A673 (cell line): ENCODE measurements at places on chromosomes 6 and 20.

- no peak for DNase-seq
- no peak overlapping the region for H3K4me3 ChIP-seq
- no peak overlapping the region for H3K27ac ChIP-seq
- peaks cover 35% of the 10 kb centered on the region for H3K27me3 ChIP-seq
- peaks cover 3% of the 10 kb centered on the region for H3K4me1 ChIP-seq
Observed at GRCh38 chr6:169254456-169255316, 1.0 kb upstream of the THBS2 start.

DNA sequence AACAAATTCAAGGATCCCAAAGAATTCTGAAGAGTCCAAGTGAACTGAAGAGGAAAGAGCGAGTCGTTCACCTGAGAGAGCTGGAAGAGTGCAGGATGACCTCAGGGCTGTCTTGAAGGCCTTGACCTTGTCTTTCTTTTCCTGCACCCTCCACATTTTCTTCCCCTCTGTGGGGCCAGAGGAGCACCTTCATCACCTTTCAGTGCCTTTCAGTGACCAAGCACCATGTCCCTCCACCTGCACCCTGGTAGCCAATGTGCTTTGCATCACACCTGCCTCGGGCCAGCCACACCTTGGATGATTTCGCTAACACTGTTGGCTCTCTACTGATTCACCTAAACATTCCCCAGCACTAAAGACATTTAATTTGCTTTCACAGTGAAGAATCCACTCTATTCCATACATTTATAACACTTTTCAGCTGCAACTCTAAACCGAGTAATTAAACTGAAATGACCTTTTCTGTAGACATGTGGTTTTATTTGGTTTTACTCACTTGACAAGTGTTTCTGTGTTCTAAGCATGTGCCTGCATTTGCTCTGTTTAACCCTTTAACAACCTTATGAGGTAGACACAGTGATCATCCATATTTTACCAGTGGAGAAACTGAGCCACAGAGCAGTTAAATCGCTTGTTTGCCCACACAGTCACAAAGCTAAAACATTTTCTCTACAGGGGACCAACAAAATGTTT, 121.3 kb upstream of the CST7 start:
- no peaks in the 10 kb centered on the region for H3K4me1 ChIP-seq
- H3K27ac ChIP-seq = no peak overlapping the region
- H3K27me3 ChIP-seq = no peaks in the 10 kb centered on the region
- no peak for DNase-seq

DNA sequence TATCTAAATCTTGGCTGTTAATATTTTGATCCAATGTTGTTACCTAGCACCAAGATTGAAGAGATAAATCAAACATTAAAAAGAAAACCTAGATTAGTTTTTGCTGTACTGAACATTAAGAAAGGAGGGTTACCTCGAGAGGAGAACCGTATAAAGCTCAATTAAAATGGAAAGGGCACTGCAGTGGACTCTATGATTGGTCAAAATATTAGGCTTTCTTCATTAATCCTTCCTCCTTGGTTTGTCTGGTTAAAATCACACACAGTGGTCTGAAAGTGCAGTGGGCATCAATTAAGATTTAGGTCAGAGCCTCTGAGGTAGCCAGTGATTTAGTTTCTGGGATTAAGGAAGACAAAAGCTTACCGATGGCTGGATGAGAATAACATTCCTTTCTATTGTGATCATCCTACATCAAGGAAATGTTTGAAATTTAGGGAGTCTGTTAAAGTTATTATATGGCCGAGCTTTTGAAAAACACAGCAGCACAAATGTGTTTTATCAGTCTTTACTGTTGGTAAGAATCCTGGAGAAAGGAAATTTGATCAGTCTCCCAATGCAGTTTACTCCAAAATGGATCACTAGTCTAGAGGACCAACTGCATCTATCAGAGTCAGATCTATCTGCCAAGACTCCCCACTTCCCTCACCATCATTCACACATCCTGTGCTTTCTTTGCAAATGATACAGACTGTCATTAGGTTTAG, 134.6 kb upstream of the NEDD9 start:
- H3K4me3 ChIP-seq = no peak overlapping the region
- no peaks in the 10 kb centered on the region for H3K36me3 ChIP-seq
- no peak for DNase-seq
- H3K27me3 ChIP-seq = no peaks in the 10 kb centered on the region
- H3K27ac ChIP-seq = no peak overlapping the region

- no peaks in the 10 kb centered on the region for H3K36me3 ChIP-seq
- no peak overlapping the region for H3K27ac ChIP-seq
- H3K27me3 ChIP-seq = no peaks in the 10 kb centered on the region
- DNase-seq = peak; percentile 36
- H3K4me1 ChIP-seq = no peaks in the 10 kb centered on the region
Observed at GRCh38 chr6:109024784-109025183, 69.9 kb downstream of the SESN1 start.

GRCh38 chr6:9405825-9406224, 970.5 kb upstream of the SLC35B3 start:
- H3K4me1 ChIP-seq = no peaks in the 10 kb centered on the region
- no peaks in the 10 kb centered on the region for H3K36me3 ChIP-seq
